ENCODE measurements at places on chromosomes 11 and 22. TPM values are rescaled to one million over a fixed set of nuclear protein-coding genes. Genes with fewer than 3 reads are reported as not detected.
A peak's percentile ranks its signal among the peaks of the same experiment; 100 is the strongest.

PRR5L gene
- polyA plus RNA-seq, result 7.7 TPM

KRTAP5-8 gene
- 0.03 TPM for polyA plus RNA-seq

GAL3ST3 gene
- not detected for polyA plus RNA-seq

MAML2 gene
- polyA plus RNA-seq, result 3.8 TPM

DNA sequence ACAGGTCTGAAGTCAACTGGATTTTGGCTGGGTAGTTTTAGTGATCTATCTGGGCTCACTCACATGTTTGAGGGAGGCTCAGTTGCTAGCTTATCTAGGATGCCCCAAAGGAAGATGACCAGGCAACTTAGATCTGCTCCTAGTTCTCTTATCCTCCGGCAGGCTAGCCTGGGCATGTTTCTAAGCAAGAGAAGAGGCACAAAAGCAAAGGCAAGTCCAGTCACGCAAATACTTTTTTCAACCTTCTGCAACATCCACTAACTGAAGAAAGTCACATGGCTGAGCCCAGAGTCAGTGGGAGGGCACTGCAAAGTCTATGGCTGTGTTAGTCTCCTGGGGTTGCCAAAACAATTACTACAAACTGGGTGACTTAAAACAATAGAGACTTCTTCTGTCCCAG is 32.9 kb upstream of the FSHB start:
- DNase-seq, result no peak

PANX2 gene
- 2.3 TPM for polyA plus RNA-seq

DNA sequence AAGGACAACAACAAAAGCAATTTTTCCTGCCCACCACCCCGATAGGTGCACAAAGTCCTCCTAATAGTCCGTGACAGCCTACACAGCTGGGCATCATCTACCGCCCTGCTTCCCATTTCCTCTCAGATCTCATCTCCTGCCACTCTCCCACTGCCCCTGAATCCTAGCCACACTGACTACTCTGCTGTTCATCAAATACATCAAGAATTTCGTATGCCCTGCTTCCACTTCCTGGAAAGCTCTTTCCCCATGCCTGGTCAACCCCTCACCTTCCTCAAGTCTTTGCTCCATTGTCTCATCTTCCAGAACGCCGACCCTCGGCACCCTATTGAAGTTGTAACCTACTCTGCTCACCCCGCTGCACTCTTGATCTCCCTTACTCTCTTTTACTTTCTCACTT is 320.1 kb downstream of the OPCML start:
- no peak for DNase-seq

DNA sequence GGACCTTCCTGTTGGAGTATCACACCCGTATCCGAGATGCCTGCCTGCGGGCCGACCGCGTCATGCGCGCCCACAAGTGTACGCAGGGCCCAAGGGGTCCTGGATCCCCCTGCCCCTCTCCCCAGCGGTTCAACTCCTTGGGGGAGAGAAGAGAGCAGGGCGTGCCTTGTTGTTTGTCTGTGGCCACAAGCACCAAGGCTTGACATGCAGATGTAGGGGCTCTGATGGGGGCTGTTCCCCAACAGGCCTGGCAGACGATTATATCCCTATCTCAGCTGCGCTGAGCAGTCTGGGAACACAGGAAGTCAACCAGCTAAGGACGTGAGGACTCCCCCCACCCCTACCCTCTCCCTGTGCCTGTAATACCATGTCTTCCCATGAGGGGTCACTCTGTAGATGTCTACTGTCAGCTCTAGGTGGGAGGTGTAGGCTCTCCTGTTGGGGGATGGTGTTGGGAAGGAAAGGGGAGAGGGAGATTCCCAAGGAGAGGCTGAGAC is 6.8 kb downstream of the CFL1 start:
- no peak for DNase-seq

- no peak for DNase-seq
Observed at GRCh38 chr22:31136711-31137110, 3.6 kb downstream of the PLA2G3 start.

- DNase-seq, result no peak
Observed at GRCh38 chr11:129975543-129975942, 27.1 kb downstream of the PRDM10 start.

TAF10 gene
- polyA plus RNA-seq, result 126 TPM

CCDC116 gene
- 0.37 TPM for polyA plus RNA-seq

GRCh38 chr22:42271191-42271813 is 849 bp upstream of the TCF20 start:
- no peak for DNase-seq

HBD gene
- polyA plus RNA-seq, result 0.66 TPM

GRCh38 chr22:49433717-49434611 is 393.7 kb downstream of the BRD1 start:
- no peak for DNase-seq

DNA sequence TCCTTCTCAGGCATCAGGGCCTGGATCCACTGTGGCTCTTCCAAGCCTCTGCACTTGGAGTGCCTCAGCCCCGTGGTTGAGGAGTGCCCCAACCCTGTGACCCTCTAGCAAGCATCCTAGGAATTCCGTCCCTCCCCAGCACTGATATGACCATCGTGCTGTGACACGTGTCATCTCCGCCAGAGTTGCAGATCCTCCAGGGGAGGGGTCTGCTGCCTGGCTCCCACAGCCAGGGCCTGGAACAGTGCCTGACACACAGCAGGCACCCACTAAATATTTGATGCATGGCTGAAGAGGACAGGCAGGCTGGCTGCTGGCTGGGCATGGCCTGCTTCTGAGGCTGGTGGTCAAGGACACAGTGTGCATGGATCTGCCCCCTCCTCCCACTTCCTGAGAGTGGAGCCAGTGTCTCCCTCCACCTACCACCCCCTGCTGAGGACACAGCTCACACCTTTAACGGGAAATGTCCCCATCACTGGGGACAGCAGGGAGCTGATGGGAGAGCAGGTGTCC is 1.7 kb upstream of the CD81 start:
- DNase-seq, result no peak

DNA sequence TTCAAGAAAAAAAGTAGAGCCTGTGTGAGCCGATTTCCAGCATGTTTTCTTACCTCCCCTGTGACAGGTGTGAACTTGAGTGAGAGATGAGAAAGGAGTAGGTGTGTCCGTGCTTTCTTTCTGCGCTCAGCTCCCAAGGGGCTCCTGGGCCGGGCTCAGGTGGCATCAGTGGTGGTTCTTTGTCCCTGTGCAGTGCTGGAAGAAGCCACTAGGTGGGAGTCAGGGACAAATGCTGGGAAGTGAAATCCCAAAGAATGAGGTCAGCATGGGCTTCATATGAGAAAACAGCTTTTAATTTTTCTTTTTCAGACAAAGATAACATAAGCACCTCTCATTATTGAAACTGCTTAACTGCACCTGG is 57.8 kb downstream of the PPFIBP2 start:
- peak; percentile 91 for DNase-seq
